ENCODE measurements at places on chromosomes 12 and 14.

- no peak for DNase-seq
These were observed 19.4 kb upstream of the FAIM2 start for GRCh38 chr12:49923035-49923644.

- no peak for DNase-seq
These were observed 24.2 kb downstream of the SMUG1 start for GRCh38 chr12:54164387-54165145.

DNA sequence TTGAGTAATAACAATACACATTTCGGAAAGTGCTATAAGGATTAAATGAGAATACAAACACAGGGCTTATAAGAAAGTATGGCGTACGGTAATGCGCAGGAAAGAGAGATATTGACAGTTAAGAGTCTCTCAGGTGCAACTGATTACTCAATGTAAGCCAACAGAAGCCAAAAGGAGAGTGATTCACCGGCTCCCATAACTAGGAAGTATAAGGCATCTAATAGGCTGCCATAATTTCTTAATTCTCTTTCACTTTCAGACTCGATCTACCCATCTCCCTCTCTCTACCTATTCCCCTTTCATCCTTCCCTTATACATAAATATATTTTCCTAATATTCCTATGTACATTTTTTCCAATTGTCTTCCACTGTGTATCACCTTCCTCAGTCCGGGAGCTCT is 90.0 kb downstream of the MDGA2 start:
- DNase-seq = no peak

- DNase-seq = no peak
These were observed 334.2 kb downstream of the ATXN7L3B start for GRCh38 chr12:74871817-74872216.

GRCh38 chr14:32039401-32040030 is 37.6 kb upstream of the ARHGAP5 start:
- DNase-seq = no peak

DNA sequence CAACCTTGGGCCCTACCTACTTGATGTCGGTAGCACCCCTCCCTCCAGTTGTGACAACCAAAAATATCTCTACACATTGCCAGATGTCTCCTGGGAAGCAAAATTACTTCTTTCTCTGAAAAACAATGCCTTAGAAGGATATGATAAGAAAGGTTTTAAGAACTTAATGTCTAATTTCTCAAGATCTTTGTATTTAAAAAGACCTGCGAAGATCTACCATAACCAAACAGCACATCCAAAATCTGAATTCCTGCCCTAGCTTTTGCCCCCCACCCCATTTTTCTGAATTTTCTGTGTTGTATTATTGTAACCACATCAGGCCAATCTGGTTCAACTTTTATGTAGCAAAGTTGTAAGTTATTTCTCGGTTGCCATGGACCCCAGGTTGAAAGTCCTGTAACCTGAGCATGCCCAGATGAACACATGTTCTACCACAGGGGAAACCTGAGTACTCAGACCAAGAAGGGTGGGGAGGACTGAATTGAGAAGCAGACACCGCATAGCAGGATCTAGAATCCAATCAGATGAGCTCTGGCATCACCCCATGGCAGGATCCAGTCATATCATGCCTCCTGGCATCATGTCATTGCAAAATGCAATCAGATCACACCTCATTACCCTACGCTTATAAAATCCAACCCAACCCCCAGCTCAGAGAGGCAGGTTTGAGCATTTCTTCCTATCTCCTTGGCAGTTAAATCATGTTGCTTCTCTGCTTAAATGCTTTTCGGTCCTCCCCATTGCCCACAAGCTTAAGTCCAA is 8.7 kb downstream of the TMEM253 start:
- no peak for DNase-seq

DNA sequence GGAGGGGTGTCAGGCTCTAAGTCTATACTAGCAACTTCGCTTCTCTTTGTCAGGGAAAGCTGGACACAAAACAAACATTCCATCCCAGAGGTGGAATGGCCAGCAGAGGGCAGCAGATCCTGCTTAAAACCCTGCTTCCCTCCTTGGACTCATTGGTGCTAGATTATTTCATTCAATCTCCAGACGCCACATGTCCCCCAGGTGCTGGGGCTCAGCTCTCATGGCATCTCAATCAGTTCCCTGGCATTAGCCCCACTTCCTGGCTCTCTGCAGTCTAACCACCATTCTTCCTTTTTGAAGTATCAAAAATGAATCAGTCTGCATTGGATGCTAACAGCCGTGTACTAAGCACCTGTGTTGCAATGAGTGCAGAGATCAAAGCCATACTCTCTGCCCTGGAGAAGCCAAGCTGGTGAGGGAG is 8.1 kb upstream of the PPP1R1A start:
- peak; percentile 56 for DNase-seq

- DNase-seq = peak; percentile 38
These were observed 21.6 kb downstream of the NCOR2 start for GRCh38 chr12:124545508-124546418.

- no peak for DNase-seq
These were observed 203.4 kb downstream of the TMX1 start for GRCh38 chr14:51443195-51444018.

GRCh38 chr12:66587912-66588311 is 91.0 kb downstream of the GRIP1 start:
- DNase-seq = no peak

GRCh38 chr12:53961025-53961761 is 6.5 kb downstream of the HOXC12 start:
- no peak for DNase-seq

DNA sequence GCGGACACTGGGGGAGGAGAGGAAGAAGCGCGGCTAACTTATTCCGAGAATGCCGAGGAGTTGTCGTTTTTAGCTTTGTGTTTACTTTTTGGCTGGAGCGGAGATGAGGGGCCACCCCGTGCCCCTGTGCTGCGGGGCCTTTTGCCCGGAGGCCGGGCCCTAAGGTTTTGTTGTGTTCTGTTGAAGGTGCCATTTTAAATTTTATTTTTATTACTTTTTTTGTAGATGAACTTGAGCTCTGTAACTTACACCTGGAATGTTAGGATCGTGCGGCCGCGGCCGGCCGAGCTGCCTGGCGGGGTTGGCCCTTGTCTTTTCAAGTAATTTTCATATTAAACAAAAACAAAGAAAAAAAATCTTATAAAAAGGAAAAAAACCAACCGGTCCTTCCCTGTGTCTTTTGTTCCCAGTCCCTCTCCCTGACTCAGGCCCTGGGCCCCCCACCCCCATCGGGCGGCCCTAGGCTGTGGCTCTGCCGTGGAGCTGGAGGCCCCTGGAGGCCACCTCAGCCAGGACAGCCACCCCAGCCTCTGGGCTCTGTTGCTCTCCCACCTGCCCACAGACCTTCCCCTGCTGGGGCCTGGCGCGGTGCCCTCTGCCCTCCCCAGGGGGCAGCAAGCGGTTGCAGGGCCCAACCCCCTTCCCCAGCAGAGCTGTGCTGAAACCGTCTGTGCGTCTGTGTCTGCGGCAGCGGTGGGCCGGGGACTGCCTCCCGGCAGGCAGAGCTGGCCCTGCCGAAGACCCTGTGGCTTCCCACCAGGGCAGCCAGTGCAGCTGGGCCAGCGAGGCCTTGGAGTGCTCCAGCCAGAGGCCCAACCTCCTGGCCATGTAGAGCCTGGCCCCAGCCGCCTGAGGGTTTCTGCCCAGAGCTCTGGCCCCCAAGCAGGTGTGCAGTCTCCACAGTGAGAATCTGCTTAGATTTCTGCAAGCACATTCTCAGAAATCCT is 4.0 kb upstream of the CRIP2 start:
- DNase-seq = no peak

GRCh38 chr12:122457627-122458026 is 35.2 kb upstream of the CLIP1 start:
- DNase-seq = no peak

- DNase-seq = no peak
These were observed 185.4 kb downstream of the TMTC2 start for GRCh38 chr12:82872088-82872487.

DNA sequence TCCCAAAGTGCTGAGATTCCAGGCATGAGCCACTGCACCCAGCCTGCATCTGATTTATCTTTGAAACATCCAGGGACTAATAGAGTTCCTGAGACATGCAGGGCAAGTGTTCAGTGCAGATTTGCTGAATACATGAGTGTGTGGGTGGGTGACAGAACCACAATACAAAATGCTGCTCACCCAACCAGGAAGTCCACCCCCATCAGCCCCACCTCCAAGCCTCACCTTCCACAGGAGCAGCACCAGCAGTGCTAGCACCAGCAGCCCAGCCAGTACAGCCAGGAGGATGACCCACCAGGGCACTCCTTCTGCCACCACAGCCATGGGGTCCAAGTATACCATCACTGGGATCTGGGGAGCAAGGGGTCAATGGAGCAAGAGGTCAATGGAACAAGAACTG is 20.0 kb downstream of the ITGA7 start:
- DNase-seq = no peak

All from activated CD8-positive, alpha-beta memory T cell treated with anti-CD3 and anti-CD28 coated beads, Interleukin-2, amount 50 U/mL, for 4 hours (primary cell).